ENCODE measurements at places on chromosomes 12 and 14. TPM values are rescaled to one million over a fixed set of nuclear protein-coding genes. Genes with fewer than 3 reads are reported as not detected.

The ARMH4 gene
- 71.9 TPM for polyA plus RNA-seq

The HCAR1 gene
- 2.8 TPM for polyA plus RNA-seq

The TMEM253 gene
- polyA plus RNA-seq = 1.0 TPM

The SLC22A17 gene
- polyA plus RNA-seq = 79.6 TPM

The DDX11 gene
- polyA plus RNA-seq = 94.6 TPM

The INHBC gene
- 0.19 TPM for polyA plus RNA-seq

The DDX51 gene
- 20.0 TPM for polyA plus RNA-seq

The SERPINA12 gene
- 0.77 TPM for polyA plus RNA-seq

The C12orf54 gene
- 0.49 TPM for polyA plus RNA-seq

The LAG3 gene
- 1.1 TPM for polyA plus RNA-seq

The DHRS7 gene
- polyA plus RNA-seq = 74.4 TPM

The BDKRB1 gene
- polyA plus RNA-seq = 0.82 TPM
